ENCODE measurements at places on chromosomes 12 and 14.

- DNase-seq, result no peak
Measured at GRCh38 chr12:123771261-123771660, 9.2 kb downstream of the DNAH10 start.

GRCh38 chr14:100732766-100733100, 6.0 kb downstream of the DLK1 start:
- no peak for DNase-seq

DNA sequence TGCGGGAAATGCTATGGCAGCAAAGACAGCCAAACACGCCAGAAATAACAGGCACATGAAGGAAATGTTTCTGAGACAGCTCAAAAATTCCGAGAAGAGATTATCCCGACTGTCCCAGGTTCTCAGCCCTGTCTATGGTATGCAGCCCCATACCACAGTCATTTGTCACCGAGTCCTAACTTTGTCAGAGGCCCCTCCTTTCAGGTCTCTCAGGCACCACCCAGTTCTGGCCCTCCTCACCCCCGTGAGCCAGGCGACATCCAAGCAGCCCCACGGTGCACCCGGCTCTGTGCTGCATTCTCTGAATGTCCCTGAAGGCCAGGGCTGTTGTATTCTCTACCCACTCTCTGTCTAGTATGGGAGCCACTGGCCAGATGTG, 24.0 kb downstream of the SSH1 start:
- no peak for DNase-seq

GRCh38 chr12:117363953-117364486, 2.6 kb upstream of the NOS1 start:
- no peak for DNase-seq

- no peak for DNase-seq
Measured at GRCh38 chr14:31787377-31787776, 226.2 kb downstream of the NUBPL start.

DNA sequence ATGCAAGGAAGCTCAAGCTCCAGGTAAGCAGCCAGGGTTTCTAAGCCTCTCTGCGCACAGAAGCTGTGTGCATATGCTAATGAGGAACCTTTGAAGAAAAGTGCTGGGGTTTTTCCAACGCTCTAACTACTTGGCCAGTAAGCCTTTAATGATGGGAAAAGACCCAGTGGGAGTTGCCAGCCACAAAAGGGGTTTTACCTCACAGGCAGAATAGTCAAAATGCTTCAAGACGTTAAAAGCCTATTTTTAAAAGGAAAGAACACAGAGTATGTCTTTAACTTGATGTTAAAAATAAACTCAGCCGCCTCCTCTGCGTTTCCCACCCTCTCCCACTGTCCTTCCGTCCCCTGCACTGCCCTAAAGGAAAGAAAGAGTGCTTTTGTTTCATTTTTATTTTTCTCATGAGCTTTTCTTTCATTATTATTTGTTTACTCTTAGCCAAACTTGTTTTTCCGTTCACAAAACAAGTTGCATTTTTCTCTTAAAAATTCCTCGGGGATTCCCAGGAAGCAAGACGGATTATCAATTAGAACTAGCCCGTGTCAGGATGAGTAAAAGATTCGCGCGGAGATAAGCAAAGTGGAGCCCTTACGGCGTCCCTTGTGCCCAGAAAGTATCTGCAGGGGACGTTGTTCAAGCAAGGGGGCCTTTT, 209.8 kb upstream of the NUDT4 start:
- DNase-seq, result no peak
